ENCODE measurements at places on chromosomes 11 and 22.

GRCh38 chr11:134677891-134678551, 266.0 kb upstream of the B3GAT1 start:
- DNase-seq, result no peak

DNA sequence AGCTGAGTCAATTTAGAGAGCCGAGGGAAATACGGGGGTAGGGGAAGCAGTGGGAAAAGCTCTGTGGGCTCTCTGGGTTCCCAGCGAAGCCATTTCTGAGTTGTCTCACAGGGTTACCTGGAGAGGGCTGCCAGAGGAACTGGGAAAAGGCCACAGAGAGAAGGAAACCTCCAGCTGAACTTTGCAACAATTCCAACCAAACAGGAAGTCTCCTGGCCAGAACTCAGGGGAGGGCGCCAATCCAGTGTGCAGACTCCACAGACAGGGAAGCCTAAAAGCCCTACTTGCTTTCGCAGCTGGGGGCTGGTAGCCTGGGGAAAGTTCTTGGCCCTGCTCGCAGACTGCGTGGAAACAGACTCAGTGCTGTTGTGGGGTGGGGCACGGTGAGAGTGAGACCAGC, 23.1 kb upstream of the GNAZ start:
- no peak for DNase-seq

GRCh38 chr11:30481330-30481729, 104.8 kb downstream of the MPPED2 start:
- no peak for DNase-seq

DNA sequence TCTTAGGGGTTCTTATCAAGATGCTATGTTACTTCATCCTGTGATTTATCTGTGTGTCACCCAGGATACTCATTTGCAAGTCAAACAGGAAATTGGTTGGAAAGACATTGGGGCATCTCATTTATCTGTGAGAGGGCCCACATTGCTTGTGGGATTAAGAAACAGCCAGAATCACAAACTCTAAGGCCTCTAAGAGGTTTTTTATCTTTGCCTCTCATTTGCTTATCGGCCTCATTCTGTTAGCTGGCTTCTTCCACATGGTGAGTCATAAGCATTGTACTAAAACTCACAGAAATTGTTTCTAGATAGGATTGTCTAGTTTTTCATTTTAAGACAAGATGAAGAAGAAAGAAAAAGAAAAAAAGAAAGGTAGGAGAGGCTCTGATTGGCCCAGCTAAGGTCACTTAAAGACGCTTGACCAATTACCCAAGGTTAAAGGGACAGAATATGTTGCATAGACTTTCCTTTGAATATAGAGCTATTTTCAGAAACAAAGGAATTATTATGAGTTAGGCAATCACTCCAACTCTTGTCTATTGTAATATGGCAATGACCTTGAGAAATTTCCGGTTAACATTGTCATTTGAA, 121.9 kb downstream of the ARHGAP42 start:
- peak; percentile 67 for DNase-seq

DNA sequence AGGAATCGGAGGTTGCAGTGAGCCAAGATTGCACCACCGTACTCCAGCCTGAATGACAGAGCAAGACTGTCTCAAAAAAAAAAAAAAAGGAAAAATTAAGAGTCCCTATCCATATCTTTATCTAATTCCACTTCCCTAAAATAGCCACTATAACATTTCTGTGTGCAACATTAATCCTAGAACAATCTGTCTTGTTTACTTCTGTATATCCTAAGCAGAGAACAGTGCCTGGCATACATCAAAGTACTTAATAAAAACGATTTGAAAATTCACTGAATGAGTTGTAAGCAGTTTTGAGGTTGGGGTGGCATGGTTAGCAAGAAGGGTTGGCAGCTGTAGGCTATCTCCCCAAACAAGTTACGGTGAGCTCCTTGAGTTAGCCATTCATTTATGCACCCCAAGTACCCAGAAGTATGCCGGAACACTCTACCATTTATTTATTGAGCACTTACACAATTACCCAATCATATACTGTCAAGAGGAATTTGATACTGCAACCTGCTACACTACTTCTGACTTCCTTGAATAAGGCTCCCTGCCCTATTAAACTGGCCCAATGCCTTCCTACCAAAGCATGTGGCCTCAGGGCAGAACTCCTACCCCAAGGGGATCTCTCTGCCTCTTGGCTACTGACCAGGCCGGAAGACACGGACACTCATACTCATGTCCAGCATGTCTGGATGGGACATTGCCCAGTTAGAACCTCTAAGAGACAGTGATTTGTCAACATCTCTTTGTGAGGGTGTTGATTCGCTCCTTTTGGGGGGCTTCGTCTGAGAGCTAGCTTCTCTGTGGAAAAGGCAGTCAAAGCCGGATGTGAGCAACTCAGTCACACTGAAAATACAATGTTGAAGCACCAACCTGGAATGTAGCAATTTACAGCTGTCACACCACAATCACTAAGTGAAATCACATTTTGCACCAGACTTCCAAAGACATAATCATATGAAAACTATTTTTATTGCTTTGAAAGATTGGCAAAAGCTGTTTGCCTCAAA, 16.3 kb upstream of the TMEM41B start:
- no peak for DNase-seq

DNA sequence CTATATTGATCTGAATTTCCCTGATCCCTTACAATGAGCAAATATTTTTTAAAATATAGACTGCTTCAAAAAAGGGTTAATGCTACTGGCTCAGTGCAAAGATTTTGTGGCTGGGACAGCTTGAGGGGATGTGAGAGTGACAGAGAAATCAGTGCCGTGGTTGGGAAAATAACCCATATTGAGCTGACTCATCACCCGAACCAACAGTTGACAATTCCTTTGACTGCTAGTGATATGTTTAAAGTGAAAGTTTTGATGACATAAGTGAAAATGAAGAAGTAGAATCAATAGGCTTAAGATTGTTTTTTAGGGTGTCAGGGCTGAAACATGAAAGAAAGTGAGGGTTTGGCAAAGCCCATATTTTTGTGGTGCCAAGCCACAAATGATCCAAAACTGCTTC, 257.1 kb upstream of the TENM4 start:
- DNase-seq, result no peak

- DNase-seq, result no peak
Measured at GRCh38 chr11:70761094-70761907, 363.0 kb downstream of the CTTN start.

- DNase-seq, result no peak
Measured at GRCh38 chr11:122241566-122241965, 125.6 kb upstream of the BLID start.

DNA sequence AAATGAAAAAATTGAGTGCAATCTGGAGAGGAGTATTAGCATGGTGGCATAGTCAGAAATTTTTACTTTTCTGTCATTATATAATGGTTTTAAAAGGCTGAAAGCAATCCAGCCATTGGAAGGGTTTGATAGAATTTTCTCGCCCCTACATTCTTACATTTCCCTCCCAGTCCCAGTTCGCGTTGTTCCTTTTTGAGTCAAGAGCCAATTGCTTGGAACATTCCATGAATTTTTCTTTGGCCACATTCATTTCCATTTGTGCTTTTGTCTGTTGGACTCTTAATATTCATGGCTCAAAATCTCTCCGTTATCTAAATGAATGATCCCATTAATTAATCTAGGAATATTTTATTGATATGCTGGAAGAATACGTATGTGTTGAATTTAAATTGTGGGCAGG, 66.0 kb downstream of the GRK3 start:
- DNase-seq, result peak; percentile 5

DNA sequence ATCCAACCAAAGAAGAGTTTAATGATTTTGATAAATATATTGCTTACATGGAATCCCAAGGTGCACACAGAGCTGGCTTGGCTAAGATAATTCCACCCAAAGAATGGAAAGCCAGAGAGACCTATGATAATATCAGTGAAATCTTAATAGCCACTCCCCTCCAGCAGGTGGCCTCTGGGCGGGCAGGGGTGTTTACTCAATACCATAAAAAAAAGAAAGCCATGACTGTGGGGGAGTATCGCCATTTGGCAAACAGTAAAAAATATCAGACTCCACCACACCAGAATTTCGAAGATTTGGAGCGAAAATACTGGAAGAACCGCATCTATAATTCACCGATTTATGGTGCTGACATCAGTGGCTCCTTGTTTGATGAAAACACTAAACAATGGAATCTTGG, 23.9 kb downstream of the KDM4D start:
- DNase-seq, result no peak

GRCh38 chr11:34213366-34213765, 107.9 kb downstream of the NAT10 start:
- DNase-seq, result no peak

GRCh38 chr11:69385144-69385820, 91.3 kb downstream of the MYEOV start:
- DNase-seq, result no peak

DNA sequence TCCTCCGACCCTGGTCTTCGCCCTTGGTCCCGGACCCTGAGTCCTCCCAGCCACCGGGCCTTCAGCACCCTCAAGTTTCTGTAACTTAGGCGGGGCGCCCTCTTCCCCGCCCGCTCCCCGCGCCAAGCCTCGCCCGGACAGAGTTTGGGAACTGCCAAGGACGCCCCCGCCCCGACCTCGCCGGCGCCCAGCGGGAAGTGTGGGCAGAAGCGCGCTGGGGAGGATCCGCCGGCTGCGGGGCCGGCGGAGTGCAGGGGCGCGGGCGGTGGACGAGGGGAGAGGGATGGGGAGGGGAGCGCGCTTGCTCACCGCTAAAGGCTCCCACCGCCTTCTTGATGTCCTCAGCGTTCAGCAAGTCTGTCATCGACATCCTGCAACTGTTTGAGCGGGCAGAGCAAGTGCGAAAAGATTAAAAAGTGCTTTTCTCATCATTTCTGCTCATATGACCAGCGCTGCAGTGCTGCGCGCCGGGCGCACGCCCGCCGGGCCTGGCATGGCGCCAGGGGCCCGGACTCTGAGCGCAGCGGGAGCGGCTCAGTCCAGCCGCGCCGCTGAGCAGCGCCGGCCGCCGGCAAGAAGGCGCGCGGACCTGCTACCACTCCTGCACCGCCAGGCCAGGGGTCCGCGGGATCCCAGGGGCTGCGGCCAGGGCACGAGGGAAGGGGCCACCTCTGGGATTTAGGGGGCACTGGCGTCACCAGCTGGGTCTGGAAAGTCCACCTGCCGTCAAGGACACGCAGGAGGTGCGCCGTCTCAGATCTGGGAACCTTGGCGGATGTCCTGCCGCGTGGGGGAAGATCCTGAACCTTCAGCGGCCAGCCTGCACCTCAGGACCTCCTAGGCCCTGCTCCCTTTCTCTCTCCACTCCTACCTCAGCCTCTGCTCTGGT, at the start of gene PVALB:
TSS of gene PVALB (minus strand) at position 400 of the 889 bp plus-strand sequence. CDS start at position 370, 30 bp downstream.
- DNase-seq, result peak; percentile 67

DNA sequence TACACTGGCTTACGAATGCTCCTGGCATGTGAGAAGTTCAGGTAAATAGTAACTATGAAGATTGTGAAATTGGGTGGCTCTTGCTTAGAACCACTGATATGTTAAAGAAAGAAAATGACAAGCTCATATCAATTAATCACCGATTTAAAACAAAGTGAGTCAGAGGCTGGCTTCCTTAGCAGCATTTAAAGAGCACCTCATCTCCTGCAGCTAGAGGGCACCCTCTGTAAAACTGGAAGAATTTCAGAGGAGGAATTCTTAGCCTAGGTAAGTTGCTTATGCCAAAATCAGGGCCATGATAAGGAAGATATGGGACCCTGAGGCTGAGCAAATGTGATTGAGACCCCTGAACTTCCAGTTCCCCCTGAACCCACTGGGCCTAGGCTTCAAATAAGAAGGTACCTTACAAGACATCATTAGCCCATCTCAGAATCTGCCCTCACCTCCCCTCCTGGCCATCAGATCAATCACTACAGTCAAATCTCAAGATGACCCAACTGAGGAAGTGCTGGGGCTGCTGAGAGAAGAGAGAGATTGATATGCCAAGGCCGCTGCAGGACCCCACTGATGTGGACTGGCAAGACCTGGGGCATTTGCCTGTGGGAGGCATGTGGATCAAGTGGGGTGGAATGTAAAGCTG, 8.6 kb upstream of the CD3E start:
- DNase-seq, result peak; percentile 58

DNA sequence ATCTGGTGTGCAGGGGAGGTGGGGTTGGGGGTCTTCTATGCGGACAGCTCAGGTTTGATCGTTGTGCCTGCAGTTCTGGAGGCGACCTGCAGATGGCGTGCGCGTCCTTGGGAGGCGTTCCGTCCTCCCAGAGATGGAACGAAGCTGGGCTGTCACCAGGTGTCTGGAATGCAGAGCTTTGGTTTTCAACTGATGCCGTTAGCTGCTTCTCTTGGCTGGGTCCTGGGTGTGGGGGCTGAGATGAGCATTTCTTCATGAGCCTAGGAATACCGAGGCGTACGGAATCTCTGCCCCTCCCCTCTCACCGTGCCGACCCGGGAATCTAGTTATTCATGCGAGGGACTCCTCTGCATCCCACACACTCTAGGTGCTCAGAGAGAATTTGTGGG, 98.6 kb downstream of the CEP164 start:
- DNase-seq, result peak; percentile 66

- DNase-seq, result no peak
Measured at GRCh38 chr11:36035454-36035853, 91.6 kb downstream of the LDLRAD3 start.

DNA sequence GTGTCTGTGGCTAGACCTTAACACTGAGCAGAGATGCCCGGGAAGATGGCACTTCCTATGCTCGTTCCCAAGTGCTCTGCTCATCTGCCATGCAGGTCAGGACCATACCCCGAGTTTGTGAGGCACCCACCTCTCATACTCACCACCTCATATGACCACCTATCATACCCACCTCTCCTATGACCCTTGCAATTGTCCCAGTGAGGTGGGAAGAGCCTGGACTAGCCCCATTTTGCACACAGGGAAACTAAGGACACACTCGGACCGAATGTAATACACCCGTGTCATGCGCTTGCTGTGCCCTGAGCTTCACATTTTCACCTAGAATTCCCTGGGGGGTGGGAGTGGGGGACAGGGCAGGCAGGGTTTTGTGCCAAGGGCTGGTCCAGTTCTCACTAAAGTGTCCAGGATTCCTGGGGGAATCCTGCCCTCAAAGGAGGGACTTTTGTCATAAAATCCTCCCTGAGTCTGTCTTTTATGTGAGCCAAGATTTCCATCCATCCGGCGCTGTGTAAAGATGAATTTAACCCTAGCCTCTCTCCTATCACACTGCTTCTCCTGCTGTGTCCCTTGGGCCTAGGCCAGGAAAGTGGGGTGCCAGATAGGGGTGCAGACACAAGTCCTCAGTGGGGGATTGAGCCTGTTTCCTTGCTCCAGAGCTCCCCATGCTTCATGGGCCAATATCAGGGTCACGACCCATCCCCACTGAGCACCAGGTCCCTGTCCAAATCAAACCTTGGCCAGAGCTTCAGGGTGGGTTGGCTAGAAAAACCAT, 20.0 kb downstream of the TPBGL start:
- DNase-seq, result no peak

GRCh38 chr11:119772641-119773415, 43.8 kb upstream of the NECTIN1 start:
- no peak for DNase-seq

DNA sequence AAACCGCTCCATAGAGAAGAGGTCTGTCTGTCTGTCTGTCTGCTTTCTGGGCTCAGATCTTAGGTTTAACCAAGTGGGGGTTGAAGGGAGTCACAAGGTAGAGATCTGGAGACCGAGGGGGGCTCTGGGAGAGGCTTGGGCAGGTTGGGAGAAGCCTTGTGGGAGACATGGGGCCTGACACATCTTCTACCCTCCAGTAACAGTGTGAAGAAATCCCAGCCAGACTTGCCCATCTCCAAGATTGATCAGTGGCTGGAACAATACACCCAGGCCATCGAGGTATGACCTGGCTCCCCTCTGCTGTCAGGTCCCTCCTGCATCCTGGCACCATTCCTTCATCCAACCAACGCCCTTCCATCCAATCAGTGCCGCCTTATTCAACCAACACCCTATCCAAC, 7.4 kb downstream of the PRR33 start:
- no peak for DNase-seq

GRCh38 chr11:73367482-73368024, 8.6 kb upstream of the RELT start:
- no peak for DNase-seq
